Stimulated activated CD4-positive, alpha-beta T cell treated with anti-CD3 and anti-CD28 coated beads, Interleukin-12 subunit alpha, Interleukin-12 subunit beta, amount 100 ng/mL, for 4 hours (primary cell): ENCODE measurements at places on chromosomes 1 and 21.

- DNase-seq: no peak
These were observed at the start of gene PLA2G5 for GRCh38 chr1:20069874-20070273. Gene PLA2G5 (plus strand): TSS chr1:20070194. CDS start chr1:20084831, 14,637 bp downstream.

DNA sequence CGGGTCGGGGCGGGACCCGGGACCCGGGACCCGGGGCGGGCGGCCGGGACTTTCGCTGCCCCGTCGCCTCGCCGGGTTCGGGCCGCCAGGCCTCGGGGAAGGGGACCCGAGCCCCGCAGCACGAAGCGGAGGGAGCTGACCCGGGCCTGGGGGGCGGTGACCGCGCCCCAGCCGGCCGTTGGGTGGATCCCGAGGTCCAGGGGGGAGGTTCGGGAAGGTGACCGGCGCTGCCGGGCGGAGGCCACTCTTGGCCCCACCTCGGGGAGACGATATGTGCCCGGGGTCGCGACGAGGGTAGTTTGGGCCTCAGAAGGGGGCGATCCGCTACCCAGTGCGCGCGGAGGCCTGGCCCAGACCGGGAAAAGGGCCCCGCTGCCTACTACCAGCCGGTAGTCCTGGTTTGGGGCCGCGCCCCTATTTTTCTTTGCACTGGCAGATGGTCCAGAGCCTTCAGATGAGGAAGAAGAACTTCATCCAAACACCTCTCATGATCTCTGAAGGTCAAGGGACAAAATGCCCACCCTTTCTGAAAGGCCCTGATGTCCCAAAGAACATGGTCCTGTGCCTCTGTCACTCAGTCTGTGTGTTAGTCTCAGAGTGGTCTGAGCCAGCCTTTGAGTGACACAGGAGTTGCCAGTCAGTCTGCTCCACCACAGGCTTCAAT is 766 bp downstream of the AGO4 start:
- DNase-seq: peak; percentile 17

DNA sequence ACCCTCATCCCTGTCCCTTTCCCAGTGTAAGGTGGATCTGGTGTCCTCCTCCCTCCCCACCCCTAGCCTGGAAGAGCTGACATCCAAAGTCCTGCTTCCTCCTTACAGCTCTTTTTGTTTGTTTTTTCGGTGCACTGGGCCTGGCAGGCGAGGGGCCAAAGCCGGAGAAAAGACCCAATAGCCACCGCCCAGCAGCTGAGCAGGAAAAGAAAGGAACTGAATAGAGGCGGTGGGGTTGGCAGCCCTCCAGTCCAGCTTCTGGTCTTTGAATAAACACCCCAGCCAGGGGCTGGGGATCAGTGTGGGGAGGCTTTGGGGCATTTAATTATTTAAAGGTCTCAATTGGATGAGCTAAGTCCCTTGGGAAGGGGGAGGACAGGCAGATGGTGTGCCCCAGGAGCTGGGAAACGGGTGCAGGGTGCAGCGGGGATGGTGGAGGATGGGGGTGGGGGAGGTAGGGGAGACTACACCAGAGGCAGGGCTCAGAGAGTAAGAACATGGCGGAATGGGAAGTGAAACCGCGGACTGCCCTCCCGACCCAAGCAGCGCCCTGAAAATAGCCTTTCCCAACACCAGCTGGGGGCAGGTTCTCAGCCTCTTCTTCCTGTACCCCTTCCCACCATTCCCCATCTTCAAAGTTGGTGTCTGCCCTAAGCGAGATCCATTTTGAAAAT is 20.2 kb downstream of the BTG2 start:
- DNase-seq: no peak

DNA sequence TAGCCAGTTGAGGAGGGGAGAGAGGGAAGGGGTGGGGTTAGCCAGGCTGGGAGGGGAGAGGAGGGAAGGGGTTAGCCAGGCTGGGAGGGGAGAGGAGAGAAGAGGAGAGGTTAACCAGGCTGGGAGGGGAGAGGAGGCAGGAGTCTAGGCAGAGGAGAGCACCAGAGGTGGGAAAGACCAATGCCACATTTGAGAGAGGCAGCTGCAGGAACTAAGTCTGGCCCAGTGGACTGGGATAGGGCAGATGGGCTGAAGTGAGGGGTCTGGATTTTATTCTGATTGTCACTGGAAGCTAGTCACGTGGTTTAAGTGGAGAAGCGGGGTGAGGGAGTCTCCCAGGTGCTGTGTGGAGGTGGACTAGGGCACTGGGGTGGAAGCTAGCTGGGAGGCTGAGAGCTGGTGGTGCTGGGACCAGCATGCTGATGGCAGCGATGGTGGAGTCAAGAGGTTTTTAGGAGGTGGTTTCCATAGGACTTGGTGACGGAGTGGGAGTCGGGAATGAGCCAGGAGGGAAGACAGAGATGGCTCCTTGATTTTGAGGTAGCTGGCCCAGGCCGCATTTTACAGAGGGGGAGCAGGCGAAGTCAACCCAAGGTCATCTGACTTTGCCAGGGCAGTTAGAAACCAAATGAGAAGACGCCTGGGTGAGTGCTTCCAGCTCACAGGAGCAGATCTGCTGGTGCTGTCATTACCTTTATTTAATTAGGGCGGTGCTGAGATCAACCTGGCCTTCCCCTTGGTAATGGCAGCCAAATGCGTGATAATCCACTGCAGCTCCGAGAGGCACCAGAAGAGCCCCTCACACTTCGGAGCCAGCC is 42.8 kb downstream of the DISP3 start:
- no peak for DNase-seq

DNA sequence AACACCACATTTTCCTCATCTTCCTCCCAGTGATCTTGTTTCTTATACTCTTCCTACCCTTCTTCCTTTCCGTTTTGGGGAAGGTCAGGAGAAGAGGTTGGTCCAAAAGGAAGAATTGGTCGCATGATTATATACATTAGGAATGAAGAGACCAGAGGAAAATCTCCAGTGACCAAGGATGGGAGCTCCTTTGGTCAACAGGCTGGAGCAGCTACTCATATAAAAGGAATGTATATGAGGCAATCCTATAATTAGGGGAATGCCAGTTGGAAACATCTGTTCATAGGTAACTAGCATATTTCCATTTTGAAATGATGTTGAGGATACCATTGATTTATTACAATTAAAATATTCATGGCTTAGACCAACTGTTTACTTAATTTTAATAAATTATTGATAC is 114.5 kb downstream of the LRRC40 start:
- DNase-seq: no peak

GRCh38 chr1:8211251-8211882 is 106.5 kb upstream of the SLC45A1 start:
- no peak for DNase-seq

- DNase-seq: no peak
These were observed 41.4 kb upstream of the NFASC start for GRCh38 chr1:204829133-204829825.

GRCh38 chr1:163351912-163352311 is 30.2 kb downstream of the NUF2 start:
- no peak for DNase-seq

DNA sequence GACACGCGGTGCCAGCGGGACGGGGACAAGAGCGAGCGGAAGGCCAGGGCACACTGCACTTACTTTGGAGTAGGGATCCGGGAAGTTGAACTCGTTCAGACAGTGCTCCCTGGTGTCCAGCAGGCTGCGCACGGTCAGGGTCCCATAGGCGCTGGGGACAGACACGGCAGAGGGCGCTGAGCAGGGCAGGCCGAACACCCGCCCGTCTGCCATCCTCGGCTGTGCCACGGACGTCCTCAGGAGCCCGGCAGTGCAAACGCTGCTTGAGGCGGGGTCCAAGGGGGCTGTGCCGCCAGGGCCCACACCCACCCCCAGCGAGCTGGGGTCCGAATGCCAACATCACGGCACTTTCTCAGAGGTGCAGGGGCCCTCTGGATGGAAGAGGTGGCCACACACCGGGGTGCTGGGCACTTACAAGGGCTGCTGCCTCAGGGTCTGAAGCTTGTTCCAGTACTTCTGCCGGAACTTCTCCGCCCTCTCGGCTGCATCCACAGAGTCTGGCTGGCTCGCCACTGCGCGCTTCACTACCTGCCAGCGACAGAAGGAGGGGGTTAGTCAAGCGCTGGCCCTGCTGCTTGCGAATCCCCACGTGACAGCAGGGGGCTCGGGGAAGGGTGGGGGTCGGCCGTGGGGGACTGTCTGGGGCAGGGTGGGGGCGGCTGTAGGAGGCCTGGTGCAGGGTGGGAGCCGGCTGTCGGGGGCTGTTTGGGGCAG is 12.3 kb downstream of the PANK4 start:
- DNase-seq: no peak

GRCh38 chr1:183306317-183307042 is 111.7 kb downstream of the NMNAT2 start:
- DNase-seq: no peak

DNA sequence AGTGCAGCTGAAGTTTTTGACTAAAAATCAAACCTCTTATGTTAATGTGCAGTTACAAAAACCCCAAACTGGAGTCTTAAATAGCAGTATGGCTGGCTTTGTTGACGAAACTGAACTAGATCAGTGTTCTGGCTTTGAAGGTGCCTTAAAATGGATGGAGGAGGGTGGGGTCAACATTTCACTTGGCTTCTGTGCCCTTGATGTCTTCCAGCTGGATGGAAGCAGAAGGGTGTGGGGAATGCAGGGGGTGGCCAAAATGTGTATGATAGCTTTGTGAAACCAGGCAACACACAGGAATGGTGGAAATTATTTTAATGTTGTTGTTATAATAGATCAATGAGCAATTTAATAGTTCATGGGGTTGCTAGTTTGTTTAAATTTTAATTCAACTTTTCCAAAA is 96.8 kb upstream of the C1orf105 start:
- DNase-seq: no peak

DNA sequence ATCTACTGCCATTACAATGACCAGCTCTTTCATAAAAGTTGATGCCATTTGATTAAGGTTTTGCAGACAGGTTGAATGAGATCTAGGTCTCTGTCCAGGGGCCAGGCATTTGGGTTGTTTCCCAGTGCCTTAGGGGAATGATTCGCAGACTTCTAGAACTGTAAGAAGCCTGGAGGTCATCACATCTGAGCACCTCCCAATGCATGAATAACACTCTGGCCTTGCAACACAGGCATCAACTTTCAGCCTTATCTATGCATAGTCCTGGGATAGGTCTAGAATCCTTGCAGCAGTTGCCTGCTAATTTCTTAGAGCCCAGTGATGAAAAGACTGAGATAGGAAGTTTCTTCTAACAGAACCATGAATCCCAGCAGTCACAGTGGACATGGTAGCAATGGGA is 44.8 kb upstream of the KCND3 start:
- DNase-seq: no peak

DNA sequence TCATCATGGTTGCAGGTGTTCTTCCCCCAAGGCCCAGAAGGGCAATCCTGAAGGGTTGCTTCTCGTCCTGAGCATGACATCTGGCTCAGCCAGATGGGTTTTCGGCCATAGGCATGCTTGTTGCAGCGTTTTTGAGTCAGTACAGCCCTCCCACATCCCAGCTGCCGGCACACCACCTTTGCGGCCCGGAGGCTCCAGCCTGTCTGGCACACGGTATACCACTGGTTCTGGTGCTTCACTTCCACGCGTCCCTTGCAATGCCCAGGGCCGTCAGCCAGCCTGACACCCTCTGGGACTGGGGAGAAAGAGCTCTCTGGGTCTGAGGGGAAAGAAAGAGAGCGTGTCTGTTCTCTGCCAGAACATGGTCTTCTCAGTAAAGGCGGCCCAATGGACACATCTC is 7.2 kb downstream of the CD5L start:
- DNase-seq: no peak

DNA sequence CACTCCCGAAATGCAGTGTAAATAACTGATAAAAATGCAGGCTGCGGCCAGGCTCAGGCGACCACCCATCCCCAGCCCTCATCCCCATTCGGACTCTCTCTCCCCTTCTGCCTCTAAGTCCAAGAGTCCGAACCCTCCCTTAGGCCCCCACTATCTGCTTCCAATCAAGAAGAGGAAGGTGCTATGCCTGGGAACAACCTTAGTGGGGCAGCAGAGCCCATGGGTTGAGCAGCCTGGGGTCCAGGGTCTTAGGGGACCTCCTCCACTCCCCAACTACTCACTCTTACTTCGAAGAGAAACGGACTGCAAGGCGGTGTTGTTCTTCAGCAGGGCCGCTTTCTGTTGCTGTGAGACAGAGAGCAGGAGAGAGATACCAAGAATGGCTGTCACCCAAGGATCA is 12.2 kb downstream of the ARHGEF2 start:
- no peak for DNase-seq

DNA sequence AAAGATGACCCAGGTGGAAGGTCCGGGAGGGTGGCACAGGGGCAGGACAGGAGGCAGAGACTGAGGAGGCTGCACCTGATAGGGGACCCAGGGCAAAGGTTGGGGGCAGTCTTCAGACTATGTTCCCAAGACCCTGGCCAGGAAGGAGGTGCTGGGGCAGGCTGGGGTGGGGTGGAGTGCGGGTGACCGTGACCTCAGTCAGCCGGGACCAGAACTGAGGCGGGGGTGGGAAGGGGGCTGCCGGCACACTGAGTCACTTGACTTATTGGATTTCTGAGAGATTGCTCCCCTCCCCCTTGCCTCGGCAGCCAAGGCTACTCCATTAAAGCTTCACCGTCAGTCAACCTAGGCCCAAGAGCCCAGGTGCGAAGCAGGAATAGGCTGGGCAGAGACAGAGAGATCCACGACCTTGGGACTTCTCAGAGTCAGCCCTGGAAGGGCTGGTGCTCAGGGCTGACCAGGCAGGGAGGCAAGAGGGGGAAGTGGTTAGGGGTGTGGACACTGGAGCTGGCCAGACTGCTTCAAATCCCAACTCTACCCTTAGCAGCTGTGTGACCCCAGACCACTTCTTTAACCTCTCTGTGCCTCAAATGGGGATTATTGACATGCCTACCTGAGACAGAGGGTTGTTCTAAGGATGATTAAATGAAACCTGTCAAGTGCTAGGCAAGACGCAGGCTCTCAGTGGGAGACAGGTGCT is 47.9 kb upstream of the LAPTM5 start:
- no peak for DNase-seq

DNA sequence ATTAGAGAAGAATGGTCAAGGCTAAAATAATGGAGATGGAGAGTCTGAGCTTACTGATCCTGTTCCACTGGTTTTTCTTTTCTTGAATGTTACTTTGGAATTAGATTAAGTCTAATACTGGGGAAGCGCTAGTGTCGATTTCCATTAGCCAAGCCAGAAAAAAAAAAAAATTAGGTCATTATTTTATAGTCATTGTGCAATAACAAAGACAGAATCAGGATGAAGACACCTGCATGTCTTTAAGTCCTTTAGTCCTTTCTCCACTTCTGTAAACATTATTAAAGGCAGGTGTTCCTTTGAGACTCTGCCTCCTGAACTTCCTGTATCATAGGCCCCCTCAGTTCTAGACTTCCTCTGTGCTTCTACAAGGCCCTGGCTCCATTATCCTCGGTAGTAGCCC is 42.8 kb downstream of the MYSM1 start:
- DNase-seq: no peak
